Stimulated activated CD4-positive, alpha-beta T cell treated with anti-CD3 and anti-CD28 coated beads, Interleukin-1b, Interleukin-23, amount 100 ng/mL, for 48 hours (primary cell): ENCODE measurements at places on chromosomes 7 and 10.
A peak's percentile ranks its signal among the peaks of the same experiment; 100 is the strongest.

DNA sequence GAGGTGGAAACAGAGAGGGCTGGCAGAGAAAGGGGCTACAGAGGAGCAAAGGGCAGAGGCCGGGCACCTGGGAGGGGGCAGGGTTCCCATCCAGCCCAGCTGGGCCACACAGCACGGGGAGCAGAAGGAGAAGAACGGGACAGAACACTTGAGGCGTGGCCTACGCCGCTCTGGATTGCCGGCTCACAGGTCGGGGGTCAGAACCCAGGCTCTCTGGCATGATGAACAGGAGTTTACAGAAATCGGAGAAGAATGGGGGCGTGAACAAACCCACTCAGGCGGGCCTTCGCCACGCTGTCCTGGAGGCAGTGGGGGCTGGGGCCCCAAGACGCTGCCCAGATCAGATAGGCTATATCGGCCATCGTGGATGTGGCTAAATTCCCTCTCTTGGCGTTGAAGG, 362.2 kb upstream of the SHH start:
- DNase-seq: no peak

DNA sequence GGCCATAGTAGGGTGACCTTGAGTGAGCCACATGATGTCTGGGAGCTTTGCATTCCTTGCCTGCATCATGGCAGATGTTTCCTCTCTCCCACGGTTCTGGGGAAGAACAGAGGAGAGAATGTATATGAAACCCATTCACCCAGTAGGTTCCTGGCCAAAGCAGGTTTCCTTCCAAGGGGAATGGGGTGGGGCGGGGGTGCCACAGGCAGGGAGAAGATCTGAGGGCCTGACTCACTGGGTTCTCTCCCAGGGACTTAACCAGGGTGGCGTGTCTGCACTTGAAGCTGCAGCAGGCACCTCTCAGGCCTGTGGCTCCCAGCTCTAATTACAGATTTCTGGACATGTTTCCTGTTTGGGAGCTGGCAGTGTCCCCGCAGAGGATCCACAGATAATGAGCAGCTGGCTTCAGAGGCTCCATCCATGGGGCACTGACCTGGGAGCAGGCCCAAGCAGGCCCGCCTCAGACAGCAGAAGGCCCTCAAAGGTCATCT, 50.2 kb upstream of the ZMIZ1 start:
- no peak for DNase-seq

DNA sequence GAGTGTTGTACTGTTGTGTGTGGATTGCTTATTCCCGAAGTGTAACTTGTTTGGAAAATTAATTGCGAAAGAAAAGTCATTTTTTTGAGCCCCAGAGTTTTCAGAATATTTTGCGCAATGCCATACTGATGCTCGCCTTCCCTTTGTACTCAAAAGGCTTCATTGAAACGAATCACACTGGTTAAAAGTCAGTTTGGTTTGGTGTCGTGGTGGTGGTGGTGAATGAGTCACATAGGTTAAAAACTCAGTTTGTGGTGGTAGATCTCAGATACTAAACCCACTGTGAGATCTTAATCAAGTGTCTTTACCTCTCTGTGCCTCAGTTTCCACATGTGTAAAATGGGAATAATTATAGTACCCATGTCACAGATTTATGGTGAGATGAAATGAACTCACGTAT, 61.1 kb upstream of the IL6 start:
- peak; percentile 64 for DNase-seq

- DNase-seq: no peak
These were observed 28.3 kb downstream of the NCAPG2 start for GRCh38 chr7:158676171-158676840.

- no peak for DNase-seq
These were observed 264.6 kb downstream of the SNX10 start for GRCh38 chr7:26556061-26556881.

DNA sequence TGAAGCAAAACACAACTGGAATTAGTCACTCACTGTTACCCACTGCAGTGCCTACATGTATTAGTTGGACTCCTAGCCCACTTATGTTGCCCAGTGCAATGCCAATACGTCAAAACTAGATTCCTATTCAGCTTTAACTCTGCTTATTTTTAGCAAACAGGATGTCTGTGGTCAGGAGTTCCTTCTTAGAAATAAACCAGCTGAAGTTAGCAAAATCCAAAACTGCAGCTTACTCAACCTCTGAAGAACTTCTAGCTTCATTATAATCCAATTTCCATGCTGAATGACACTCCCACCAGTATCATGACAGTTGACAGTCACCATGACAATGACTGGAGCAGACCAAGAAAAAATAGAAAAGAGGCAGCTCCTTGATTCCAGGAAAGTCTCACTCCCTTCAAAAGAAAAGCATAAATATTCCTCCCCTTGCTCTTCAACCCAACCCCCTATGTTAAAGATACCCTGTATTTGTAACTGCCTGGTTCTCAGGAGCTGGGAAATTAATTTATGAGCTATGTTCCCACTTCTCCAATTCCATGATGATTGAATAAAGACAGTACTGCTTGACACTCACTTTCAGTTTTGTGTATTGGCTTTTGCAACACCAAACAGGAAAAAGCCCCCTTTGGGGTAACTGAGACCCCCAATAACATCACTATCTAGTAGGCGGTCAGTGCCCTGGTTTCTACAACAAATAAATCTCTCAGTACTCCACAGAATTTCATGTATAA, 327.4 kb downstream of the SORCS1 start:
- DNase-seq: no peak

DNA sequence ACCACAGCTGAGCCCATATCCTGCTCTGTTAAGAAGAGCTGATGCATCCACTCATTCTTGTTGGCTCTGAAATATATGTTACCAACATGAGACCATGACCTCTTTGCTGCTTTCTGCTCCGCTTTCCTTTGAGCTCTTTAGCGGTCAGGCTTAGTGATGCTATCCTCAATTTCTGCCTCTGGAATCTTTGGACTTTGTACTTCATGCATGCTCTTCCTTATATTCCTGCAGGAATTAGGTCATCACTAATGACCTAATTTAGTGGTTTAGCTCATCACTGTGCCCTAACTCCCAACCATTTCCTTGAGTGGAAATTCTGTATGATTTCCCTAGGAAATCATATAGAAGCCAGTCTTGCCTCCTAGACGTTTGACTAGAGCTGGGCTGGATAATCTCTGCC, 119.5 kb downstream of the AOAH start:
- no peak for DNase-seq

DNA sequence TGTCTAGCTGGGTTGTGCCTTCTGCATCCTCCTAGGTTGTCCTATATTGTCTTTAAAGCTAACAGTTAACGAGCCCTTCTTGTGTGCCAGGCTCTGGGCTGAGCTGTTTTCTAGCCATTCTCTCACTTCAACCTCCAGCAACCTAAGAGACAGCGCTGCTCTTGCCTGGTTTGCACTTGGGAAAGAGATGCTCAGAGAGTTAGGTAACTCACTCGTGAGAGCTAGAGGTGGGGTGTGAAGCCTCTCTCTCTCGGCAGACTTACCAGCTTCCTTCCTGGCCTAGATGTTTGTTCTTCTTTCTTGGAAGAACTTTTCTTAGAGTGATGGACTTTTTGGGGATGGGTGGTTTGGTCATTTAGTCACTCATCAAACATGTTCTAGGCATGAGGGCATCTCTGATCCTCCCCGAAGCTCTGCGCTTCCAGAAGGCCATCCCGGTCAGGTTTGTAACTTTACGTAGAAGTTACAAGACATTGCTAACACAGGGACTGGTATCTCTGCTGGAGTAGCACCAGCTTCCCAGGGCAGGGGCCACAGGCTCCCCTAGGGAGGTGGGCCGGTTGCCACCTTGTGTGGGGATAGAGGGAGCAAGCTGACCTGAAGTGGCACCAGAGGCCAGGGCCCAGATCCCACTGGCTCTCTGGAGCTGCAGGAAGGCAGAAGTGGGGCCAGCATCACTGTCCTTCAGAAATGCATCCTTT, 14.3 kb downstream of the TSPAN15 start:
- DNase-seq: no peak

DNA sequence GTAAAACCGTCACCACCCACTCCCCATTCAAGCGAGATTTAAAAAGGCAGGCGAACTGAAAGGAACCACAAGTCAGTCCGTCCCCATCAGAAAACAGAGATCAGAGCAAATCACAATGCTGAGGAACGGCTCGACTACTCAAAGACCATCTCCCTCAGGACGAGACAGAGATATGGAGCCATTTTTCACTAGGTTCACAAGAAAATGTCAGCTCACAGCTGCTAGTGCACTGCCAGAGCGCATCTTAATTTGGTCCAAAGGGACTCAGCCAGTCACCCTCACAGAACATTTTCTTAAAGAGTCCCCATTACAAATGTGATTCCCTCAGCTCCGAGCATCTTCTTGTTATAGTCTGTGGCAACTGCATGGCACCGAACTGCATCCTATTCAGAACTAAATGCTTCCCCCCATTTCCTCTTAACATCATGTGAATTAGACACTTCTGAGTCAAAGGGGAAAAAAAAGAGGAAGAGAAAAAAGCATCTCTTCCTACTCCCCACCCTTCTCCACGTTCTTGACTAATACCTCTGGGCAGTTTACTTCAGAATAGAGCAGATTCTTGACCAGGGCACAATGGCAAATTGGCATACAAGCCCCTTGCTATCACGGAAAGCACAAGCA, 683.9 kb downstream of the MAGI2 start:
- no peak for DNase-seq

DNA sequence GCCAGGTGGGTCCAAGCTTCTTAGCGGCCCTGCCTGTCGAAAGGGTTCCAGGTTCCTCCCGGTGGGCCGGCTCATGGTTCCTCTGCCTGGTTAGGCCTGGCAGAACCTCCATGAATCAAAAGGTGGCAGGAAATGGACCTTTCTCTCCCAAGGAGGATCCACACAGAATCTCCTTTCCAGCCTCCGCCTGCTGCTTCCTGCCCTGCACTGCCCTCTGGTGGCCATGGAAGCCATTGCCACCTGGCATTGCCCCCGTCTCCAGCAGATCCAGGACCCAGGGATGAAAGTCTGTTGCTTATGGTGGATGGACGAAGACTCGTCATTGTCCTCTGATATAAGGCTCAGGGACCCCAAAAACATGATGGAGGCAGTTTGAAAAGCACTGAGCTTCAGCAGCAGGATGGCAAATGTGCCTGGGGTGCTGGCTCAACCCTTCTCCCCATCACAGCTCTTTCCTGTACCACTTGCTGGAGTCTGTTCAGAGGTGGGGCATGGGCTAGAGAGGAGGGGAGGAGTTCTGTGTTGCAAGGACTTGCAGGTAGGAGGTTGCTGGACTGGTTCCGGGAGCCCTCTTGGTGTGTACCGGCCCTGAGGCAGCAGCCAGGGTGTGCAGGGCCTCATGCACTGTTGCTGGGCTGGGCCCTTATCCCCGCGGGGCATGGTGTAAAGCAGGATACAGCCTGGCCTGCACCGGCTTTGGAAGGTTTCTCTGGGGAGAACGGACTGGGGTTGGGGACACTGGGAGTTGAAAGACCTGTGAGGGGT, 11.3 kb upstream of the INMT start:
- DNase-seq: peak; percentile 74

DNA sequence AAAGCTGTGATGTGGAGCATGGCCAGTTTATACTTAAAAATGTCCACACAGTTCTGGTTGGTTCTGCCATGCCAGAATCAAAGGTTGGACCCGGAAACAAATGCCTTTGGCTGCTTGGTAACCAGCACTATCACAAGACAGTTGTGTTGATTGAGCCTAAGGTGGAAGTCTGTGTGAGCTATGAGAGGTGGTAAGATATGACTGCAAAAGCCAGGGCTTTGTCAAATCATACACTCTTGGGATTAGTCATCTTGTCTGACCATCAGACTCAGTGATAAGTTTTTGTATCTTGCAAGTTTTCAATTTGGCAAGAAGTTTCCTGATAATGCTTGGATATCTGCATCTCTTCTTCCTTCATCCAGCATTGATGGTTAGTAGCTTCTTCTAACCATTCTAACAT, 35.5 kb downstream of the GPR141 start:
- DNase-seq: no peak

DNA sequence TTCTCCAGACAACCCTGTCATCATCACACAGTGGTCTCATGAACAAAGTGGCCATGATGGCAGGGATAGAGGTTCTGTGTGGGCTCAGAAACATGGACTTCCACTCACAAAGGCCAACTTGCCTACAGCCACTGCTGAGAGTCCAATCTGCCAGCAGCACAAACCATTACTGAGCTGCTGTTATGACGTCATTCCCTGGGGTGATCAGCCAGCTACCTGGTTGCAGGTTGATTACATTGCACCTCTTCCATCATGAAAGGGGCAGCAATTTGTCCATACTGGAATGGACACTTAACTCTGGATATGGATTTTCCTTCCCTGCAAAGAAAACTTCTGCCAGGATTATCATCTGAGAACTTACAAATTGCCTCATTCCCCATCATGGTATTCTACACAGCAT, 1275.9 kb downstream of the TYW1 start:
- DNase-seq: no peak

GRCh38 chr10:48527756-48528155, 77.1 kb downstream of the ARHGAP22 start:
- no peak for DNase-seq

- no peak for DNase-seq
These were observed 347.2 kb downstream of the SDK1 start for GRCh38 chr7:3648276-3648675.

GRCh38 chr10:12781976-12782375, 219.5 kb downstream of the CCDC3 start:
- DNase-seq: no peak

DNA sequence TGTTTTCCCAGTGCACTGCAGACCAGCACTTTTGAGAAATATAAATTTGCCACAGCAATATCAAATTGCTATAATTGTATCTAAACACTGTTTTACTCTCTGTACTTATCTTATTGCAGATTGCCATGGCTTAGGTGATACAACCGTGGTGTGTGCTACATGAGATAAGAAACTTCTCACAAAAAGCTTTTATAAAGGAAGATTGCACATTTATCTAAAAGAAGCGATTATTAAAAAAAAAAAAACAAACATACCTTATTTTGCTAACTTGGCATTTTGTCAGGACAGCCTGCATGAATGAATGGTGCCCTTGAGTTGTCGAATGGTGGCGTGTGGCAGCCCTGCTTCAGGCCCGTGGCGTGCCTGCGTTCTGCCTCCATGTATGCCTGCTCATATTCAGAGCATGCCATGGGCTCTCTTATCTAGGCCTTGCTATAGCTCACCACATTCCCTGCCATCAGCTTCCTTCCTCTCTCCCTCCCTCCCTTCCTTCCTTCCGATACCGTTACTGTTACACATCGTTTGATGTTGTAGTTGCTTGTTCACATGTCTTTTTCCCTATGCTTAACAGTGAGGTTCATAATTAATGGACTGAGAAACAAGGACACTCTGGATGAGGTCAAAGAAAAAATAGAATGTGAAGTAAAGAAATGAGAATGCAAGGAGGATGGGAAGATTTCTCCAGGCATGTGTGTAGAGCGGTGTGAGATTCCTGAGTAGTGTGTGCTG, 34.9 kb downstream of the PRKAR2B start:
- no peak for DNase-seq

DNA sequence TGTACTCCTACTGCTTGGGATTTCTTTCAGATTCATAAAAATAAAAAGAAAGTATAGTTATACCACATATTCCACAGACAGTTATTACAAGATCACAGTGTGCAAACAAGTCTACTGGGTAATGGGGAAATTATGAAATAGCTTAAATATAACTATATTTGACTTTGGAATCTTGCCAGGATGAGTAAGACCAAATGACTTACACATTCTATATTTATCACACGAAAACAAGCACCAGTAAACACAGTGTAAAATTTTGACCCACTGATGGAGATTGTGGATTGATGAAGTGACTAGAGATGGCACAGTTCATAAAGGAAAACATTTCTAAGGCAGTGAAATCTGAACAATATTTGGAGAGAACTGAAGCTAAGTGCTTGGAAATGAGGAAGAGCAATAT, 339.7 kb downstream of the THSD7A start:
- DNase-seq: no peak
